ENCODE measurements at places on chromosomes 13 and 19. TPM values are rescaled to one million over a fixed set of nuclear protein-coding genes. Genes with fewer than 3 reads are reported as not detected.

The IL17D gene
- total RNA-seq: 9.2 TPM

- DNase-seq: no peak
Measured at GRCh38 chr13:44266772-44267171, 106.9 kb upstream of the SERP2 start.

- no peak for DNase-seq
Measured at GRCh38 chr19:30070968-30071632, 129.1 kb downstream of the URI1 start.

GRCh38 chr19:8252922-8253589, 43.9 kb downstream of the CERS4 start:
- DNase-seq: peak; percentile 95

- peak; percentile 36 for DNase-seq
Measured at GRCh38 chr19:49336482-49337266, 1.5 kb downstream of the CD37 start.

DNA sequence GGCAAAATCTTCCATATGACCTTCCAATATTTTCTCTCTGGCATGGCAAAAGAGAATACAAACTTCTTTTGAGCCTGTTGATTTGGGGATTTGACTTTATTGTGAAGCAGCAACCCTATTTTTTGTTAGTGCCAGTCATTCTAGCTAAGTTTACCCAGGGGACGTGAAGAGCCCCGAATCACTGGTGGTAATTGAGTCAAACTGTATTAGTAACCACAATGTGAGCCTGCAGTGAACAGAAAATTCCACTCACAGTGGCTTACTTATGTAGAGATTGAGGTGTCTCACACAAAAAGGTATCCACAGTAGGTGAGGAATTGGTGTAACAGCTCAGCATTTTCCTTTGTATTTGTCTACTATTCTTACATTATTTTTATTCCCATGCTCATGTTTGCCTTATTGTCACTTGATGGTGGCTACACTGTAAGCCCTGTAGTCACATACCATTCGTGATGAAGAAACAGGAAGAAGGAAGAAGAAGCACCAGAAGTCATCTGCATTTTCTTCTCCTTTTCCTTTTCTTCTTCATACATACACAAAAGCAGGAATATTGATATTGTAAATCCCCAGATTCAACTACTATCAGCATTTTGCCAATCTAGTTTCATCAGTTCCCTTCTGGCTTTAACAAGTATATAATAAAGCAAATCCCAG, 33.3 kb upstream of the MYCBP2 start:
- DNase-seq: no peak

GRCh38 chr13:41914552-41914951, 46.4 kb downstream of the VWA8 start:
- no peak for DNase-seq

DNA sequence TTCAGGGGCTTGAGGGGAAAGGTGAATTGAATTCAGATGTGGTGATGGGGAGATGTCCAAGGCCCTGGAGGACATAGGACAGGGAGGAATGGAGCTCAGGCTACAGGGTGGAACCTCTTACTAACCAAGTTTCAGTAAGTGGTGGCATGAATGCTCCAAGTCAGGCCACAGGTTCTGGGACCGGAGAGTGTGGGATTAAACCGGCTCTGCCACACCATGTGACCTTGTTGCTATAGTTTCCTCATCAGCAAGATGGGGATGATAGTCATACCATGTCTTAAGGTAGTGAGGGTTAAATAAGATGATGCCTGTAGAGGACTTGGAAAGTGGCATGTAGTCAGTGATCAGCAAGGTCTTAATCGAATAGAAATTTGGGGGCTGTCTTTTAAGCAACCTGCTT, 16.3 kb downstream of the GPR183 start:
- DNase-seq: no peak

The TMEM272 gene
- 0.57 TPM for total RNA-seq

DNA sequence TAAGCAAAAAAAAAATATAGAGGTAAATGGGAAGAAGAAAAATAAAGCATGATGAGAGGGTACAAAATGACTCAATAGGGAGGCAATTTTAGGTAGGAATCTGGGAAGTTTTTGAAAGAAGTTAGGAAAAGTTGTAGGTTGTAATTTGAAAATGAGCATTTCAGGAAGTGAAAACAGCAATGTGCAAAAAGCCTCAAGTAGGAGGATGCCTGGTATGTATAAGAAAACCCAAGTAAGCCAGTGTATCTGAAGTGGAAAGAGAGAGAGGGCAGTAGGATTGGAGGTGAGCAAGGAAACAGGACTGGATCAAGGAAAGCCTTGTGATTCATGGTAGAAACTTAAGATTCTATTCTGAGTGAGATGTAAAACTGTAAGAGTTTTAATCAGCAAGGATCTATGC, 121.6 kb upstream of the SPRY2 start:
- DNase-seq: no peak

GRCh38 chr19:17616961-17617806, 61.7 kb downstream of the COLGALT1 start:
- DNase-seq: no peak

DNA sequence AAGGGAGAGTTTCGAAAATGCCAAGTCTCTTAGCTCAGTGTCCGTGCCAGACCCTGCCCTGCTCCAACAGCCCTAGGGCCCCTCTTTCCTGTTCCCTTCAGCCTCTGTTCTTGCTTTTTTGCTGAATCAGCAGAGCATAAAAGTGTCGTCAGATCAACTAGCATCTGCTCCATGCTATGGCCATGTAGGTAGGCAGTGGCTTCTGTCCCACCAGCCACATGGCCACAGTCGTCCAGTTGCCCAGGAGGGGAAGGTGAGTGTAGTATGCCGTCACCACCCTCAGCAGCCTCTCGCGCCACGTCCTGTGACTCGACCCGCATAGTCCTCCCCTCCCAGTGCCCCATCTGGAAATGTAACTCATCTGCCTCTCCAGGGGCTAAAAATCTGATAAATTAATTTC, 50.9 kb upstream of the ATP11A start:
- DNase-seq: no peak

- DNase-seq: no peak
Measured at GRCh38 chr19:34017024-34017423, 155.3 kb upstream of the LSM14A start.

The STXBP2 gene
- 35.4 TPM for total RNA-seq

GRCh38 chr13:35770756-35771297, 294.3 kb upstream of the MAB21L1 start:
- no peak for DNase-seq

The MYO1F gene
- 63.8 TPM for total RNA-seq

GRCh38 chr13:97631158-97631557, 197.2 kb downstream of the RAP2A start:
- no peak for DNase-seq

GRCh38 chr19:54209058-54209810, 8.6 kb downstream of the RPS9 start:
- DNase-seq: no peak

- peak; percentile 92 for DNase-seq
Measured at GRCh38 chr19:6056801-6057650, 53.3 kb downstream of the RFX2 start.

GRCh38 chr19:17495639-17496296, 15.7 kb upstream of the PGLS start:
- DNase-seq: no peak

The MYO16 gene
- total RNA-seq: 0.48 TPM

DNA sequence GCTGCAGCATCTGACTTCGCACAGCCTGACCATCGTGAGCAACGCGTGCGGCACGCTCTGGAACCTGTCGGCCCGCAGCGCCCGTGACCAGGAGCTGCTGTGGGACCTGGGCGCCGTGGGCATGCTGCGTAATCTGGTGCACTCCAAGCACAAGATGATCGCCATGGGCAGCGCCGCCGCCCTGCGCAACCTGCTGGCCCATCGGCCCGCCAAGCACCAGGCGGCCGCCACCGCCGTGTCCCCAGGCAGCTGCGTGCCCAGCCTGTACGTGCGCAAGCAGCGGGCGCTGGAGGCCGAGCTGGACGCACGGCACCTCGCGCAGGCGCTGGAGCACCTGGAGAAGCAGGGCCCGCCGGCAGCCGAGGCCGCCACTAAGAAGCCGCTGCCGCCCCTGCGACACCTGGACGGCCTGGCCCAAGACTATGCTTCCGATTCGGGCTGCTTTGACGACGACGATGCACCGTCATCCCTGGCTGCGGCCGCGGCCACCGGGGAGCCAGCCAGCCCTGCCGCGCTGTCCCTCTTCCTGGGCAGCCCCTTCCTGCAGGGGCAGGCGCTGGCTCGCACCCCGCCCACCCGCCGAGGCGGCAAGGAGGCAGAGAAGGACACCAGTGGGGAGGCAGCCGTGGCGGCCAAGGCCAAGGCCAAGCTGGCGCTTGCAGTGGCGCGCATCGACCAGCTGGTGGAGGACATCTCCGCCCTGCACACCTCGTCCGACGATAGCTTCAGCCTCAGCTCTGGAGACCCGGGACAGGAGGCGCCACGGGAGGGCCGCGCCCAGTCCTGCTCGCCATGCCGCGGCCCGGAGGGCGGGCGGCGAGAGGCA, 13.6 kb downstream of the C19orf25 start:
- DNase-seq: no peak

DNA sequence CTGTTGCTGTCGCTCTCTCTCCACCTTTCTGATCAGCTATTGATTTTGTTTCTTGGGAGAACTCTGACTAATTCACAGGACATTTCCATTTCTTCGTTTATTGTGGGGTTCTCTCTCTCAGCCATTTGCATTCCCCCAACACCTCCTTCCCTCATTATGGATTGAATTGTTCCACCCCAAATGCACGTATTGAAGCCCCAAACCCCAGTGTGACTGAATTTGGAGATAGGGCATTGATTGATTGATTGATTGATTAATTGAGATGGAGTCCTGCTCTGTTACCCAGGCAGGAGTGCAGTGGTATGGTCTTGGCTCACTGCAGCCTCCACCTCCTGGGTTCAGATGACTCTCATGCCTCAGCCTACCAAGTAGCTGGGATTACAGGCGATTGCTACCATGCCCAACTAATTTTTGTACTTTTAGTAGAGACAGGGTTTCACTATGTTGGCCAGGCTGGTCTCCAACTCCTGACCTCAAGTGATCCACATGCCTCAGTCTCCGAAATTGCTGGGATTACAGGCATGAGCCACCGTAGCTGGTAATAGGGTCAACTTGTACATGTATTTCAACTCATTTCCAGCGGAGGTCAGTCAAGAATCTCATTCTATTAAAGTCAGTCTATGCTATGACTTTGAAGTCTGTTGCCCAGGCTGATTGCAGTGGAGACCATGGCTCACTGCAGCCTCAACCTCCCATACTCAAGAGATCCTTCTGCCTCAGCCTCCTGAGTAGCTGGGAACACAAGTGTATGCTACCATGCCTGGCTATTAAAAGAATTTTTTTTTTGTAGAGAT, 13.6 kb downstream of the NFILZ start:
- no peak for DNase-seq

The CBY2 gene
- not detected for total RNA-seq

GRCh38 chr13:59771272-59771671, 392.5 kb downstream of the DIAPH3 start:
- DNase-seq: no peak

The COX7A1 gene
- total RNA-seq: 127 TPM

DNA sequence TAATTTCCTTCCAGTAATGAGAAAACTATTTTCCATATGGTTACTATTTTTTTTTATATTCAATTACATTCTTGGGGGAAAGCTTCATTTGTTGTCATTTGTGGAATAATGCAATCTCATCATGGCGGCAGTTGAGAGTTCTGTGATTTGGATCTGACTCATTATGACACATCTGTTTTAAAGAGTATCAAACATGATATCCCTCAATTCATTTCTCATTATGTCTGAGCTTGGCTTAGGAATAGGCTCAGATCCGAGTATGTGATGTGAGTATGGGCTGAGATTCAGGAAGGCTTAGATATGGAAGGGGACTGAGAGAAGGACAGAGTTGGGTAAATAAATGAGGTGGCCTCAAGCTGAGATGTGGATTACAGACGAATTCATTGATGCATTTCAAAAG, 64.4 kb downstream of the POSTN start:
- DNase-seq: no peak

- no peak for DNase-seq
Measured at GRCh38 chr13:44231786-44232516, 141.7 kb upstream of the SERP2 start.

The INSL3 gene
- not detected for total RNA-seq

The CLEC17A gene
- total RNA-seq: 0.18 TPM

DNA sequence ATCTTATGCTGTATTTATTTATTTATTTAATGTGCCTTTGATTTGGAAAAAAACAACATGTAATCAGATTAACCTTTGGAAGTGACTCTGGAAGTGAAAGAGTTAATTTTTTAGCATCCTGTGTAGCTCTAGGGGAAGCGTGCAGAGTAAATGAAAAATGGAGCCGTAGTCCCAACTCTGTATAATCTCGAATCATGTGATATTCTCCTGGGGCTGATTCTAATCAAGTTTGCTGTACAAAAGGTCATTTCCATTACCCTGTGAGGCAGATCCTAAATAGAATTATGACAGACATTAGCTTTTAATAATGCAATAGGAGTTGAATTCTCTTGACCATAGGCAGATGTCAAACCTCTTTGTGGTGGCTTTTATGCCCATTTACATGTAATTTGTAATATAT, 238.6 kb upstream of the CSNK1A1L start:
- no peak for DNase-seq

The EPSTI1 gene
- total RNA-seq: 13.6 TPM

The DNMT1 gene
- 59.6 TPM for total RNA-seq

- no peak for DNase-seq
Measured at GRCh38 chr13:50033725-50034124, 18.5 kb downstream of the KCNRG start.

DNA sequence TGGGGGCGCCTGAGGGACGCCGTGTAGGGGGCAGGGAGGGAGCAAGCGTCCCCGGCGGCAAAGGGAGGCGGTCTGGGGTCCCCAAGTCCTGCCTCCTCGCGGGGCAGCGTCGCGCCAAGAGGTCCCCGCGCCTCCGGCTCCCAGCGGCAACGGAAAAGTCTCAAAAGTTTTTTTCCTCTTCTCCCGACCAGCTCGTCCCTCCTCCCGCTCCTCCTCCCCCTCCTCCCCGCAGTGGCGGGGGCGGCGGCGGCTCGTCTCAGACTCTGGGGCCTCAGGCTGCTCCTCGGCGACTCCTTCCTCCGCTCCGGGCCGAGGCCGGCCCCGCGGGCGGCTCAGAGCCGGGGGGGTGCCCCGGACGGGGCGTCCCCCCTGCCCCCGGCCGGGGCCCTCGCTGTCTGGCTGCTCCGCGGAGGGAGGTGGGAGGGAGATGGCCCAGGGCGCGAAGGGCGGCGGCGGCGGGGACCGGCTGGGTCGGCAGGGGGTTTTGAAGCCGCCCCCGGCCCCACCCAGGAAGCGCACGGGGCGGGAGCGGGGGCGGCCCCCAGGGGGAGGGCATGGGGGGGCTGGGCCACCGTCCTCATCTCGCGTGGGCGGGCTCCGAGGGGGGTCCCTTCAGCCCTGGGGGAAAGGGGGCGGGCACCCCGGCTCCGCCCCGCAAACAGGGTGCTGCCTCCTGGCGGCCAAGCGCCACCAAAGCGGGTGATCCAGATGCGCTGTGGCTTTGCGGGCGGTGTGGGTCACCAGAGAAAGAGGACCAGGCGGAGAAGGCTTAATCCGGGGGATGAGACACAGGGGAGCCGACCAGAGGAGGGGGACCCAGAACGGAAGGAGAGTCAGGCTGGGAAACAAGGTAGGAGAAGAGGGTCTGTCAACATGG, at the start of gene TGFB1:
Gene TGFB1, minus strand, starts transcription at position 457 of the 877 bp plus-strand sequence. CDS start 878 bp downstream, outside the sequence.
- DNase-seq: peak; percentile 96

DNA sequence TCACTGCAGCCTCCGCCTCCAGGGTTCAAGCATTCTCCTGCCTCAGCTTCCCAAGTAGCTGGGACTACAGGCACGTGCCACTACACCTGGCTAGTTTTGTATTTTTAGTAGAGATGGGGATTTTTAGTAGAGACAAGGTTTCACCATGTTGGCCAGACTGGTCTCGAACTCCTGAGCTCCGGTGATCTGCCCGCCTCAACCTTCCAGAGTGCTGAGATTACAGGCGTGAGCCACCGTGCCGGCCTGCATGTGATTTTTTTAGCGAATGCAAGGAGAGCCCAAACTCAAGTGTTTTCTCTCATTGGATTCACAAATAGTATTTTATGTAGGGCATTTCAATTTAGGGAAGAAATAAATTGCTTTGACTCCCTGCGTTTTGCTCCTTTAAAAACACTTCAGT, 4.4 kb downstream of the ZMYM2 start:
- DNase-seq: no peak

Measured in aorta (tissue), 5 donors.